Brain (organoid and tissue), 16 donors: ENCODE measurements at places on chromosomes 6 and 20.

DNA sequence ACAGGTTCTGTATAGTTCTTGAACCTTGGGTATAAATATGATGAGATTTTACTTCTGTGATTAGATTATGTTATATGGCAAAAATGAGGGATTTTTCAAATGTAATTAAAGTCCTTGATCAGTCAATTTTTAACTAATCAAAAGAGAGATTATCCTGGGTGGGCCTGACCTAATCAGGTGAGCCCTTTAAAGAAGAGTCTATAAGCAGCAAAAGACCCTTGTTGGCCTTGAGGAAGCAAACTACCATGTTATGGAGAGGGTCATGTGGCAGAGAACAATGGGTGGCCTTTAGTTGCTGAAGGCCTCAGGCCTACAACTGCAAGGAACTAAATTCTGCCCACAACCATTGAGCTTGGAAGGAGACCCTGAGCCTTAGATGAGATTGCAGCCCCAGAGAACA is 102.5 kb upstream of the RIPOR2 start:
- no peak for DNase-seq

- no peak for DNase-seq
Measured at GRCh38 chr20:11921321-11921720, 3.6 kb downstream of the BTBD3 start.

DNA sequence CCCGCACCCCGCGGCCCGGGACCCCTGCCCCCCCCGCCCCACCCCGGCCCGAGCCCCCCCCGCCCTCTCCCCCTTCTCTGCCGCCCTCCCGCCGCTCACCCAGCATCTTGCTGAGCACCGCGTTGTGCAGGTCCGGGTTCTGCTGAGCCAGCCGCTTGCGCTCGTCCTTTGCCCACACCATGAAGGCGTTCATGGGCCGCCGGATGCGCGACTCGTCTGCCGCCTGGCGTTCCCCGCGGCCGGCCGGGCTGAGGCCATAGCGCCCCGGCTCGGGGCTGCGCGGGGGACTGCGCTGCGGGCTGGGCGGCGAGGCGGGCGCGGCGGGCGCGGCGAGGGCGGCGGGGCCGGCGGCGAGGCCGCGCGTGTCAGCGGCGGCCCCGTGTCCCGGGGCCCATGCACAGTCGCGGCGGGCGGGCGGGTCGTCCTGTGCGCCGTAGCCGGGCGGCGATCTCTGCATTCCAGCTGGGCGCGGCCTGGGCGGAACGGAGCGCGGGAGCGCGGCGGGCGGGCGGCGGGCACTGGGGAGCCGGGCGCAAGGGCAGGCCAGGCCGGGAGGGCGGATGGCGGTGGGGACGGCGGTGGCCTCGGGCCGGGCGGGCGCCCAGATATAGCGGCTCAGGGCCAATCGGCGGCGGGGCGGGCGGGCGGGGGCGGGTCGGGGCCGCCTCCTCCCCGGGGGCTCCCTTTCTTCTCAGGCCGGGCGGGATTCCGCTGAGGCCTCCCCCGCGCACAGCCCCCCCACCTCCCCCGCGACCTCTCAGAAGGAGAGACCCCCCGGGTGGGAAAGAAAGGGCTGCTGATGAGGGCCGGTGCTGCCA is at the start of gene SOX18:
Gene SOX18, minus strand, starts transcription at position 580 of the 818 bp plus-strand sequence. Its CDS starts 123 bp downstream, at position 457.
- DNase-seq: peak; percentile 29

- no peak for DNase-seq
Measured at GRCh38 chr6:13827032-13827431, 12.7 kb upstream of the MCUR1 start.

DNA sequence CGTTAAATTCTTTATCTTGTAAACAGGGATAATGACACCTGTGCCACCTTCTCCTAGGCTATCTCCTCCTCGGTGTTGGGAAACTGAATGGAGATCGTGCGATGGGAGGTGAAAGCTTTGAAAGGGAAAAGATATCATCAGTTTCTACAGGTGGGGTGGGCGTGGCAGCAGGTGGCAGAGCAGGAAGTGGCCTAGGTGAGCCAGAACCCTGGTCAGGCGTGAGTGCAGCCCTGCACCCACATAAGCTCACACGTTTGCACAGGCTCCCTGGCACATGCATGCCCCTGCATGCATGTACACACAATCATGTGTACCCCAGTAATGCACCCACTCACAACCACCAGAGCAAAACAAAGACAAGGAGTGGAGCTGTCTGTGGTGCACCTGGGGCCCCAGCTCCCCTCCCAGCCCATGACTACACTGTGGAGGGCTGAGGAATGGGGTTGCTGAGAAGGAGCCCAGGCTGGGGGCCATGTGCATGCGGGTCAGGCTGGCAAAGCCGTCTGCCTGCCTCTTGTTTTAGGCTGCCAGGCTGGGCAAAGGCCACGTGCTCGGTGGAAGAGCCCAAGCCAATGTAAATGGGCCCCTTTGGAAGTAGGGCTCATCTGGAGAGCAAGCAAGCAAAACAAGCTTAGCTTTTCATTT is 61.5 kb downstream of the TFAP2C start:
- no peak for DNase-seq

GRCh38 chr6:87501809-87502572 is 29.2 kb downstream of the SLC35A1 start:
- DNase-seq: no peak

DNA sequence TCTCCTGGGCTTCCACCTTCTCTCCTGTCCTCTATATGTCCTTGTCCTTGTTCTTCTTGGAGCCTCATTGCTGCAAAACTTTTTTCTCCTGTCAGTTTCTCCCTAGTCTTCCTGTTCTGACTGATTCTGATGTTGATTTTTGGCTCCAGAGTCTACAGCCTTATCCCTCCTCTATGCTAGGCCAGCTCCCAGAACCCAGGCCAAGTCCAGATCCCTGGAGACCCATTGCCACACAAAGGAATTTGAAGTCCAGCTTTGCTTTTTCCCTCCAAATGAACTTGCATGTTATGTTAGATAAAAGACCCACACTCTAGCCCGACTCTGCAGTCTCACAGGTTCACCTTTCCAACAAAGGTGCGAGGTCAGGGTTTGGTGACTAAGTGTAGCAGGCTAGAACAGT is 203.1 kb downstream of the FNDC1 start:
- no peak for DNase-seq

GRCh38 chr6:165662041-165662748 is 846 bp downstream of the PDE10A start:
- DNase-seq: peak; percentile 76

- DNase-seq: peak; percentile 95
Measured at GRCh38 chr20:10006447-10007090, 28.2 kb upstream of the ANKEF1 start.

DNA sequence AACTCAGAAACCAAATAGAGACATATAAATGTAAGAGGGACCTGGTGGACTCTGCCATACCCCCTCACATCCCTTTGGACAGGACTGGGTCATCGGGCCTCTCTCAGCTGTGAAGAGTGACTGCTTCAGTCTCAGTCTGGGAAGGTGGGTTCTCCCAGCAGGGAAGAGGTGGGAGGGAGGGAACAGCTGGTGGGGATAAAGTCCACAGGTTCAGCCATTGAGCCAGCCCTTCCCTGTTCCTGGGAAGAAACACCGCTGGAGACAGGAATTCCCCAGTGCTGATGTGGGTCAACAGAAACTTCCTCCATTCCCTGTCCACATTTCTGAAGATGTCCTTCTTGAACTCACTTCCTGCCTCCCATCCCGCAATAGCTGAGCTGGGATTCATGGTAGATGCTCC is 209.2 kb upstream of the PMEPA1 start:
- no peak for DNase-seq

DNA sequence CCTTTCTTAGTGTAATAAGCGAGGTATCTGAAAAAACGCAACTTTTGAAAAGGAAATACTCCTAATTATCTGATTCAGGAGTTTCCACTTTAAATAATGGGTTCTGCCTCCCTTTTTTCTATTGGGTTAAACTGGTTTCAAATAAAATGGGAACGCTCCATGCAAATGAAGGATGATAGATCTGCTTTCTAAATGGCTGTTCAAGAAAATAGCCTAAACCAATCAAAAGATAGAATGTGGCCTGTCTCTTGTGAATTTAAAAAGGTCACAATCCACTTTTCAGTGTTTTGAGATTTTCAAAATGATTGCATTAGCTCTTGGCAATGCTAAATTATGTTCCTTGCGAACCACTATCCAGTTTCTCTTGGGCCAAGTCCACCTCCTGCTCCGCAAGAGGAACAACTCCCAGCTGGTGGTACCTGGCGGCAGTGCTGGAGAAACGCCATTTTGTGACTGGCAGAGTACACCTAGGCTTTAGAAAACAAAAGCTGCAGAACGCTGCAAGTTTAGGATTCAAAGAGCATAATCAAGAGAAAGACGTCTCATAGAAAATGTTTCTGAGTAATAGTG is 56.7 kb downstream of the TRIM38 start:
- DNase-seq: no peak

DNA sequence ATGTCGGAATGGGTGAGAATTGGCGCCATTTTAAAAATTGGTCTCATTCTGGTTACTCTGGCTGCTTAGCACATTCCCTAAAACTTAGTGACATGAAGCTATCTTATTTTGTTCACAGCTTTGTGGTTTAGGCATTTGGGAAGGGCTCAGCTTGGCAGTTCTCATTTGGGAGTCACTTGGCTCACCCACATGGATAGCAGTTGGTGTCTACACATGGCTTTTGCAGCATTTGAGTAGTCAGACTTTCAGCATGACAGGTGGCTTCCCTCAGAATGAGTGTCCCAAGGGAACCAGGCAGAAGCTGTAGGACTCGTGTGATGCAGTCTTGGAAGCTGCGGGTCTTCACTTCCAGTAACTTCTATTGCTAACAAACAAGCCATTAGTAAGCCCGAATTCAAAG is 64.6 kb downstream of the UST start:
- peak; percentile 99 for DNase-seq

DNA sequence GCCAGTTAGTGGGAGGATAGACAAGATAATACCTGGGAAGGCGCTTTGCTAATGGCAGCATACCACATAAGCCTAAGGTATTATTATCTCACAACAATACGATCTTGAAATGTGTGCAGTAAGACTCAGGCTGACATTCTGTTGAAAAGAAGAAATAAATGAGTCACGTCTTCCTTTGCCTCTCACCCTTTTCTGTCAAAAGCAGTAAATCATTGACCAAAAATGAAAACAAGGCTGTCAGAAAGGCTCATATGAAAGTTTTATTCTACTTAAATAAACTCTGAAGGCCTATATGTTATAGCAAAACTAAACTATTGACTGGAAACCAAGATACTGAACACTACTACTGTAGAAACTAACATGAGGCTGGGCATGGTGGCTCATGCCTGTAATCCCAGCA is 43.1 kb upstream of the IL20RA start:
- no peak for DNase-seq

- peak; percentile 11 for DNase-seq
Measured at GRCh38 chr6:30857549-30857948, 26.8 kb upstream of the DDR1 start.

GRCh38 chr20:32906200-32906599 is 47.5 kb downstream of the EFCAB8 start:
- no peak for DNase-seq

DNA sequence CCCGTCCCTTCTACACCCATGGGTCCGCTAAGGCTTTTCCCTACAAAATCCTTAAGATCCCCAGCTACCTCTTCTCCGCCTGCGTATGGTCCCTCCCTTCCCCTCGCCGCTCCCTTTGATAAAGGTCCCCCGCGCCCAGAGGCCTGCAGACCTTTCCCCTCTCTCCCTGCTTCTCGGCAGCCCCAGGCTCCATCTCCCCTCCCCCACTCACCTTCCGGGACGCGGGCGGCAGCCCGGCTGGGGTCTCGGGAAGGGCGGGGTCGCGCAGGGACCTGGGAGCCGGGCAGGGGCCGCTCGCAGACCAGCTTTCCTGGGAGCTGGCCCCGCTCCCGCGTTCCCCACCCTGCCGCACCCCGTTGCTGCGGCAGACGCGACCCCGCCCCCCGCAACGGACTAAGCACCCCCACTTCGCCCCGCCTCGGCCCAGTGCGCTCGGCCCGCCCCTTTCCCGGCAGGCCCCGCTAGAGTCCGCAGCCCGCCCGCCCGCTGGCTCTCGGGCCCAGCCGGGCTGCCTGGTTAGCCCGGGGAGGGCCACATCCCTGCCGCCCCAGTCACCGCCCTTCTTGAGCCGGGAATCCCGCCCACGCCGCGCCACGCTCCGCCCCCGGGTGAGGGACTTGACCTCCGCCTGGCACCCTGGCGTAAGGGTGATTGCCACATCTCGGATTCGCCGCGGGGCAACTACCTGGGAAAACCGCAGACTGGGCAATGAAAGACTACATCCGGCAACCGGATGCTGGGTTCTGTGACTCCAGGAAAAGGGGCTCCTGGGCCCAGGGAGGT is at the start of gene FLOT1:
Gene FLOT1, minus strand, starts transcription at position 372 of the 783 bp plus-strand sequence. CDS start 498 bp downstream, outside the sequence.
- peak; percentile 89 for DNase-seq

DNA sequence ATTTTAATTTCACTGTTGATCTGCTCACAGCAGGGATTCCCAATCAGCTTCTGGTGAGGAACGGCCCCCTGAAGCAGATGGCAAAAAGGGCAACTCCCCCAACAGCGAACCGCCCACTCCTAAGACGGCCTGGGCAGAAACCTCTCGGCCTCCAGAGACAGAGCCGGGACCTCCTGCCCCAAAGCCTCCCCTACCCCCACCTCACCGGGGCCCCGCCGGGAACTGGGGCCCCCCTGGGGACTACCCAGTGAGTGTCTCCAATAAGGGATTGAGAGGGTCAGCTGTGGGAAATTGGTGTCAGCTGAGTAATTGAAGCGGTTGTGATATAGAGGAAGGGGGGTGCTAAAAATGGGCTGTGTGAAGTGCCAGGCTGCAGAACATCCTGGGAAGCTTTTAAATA is 6.4 kb downstream of the PRRC2A start:
- DNase-seq: no peak

DNA sequence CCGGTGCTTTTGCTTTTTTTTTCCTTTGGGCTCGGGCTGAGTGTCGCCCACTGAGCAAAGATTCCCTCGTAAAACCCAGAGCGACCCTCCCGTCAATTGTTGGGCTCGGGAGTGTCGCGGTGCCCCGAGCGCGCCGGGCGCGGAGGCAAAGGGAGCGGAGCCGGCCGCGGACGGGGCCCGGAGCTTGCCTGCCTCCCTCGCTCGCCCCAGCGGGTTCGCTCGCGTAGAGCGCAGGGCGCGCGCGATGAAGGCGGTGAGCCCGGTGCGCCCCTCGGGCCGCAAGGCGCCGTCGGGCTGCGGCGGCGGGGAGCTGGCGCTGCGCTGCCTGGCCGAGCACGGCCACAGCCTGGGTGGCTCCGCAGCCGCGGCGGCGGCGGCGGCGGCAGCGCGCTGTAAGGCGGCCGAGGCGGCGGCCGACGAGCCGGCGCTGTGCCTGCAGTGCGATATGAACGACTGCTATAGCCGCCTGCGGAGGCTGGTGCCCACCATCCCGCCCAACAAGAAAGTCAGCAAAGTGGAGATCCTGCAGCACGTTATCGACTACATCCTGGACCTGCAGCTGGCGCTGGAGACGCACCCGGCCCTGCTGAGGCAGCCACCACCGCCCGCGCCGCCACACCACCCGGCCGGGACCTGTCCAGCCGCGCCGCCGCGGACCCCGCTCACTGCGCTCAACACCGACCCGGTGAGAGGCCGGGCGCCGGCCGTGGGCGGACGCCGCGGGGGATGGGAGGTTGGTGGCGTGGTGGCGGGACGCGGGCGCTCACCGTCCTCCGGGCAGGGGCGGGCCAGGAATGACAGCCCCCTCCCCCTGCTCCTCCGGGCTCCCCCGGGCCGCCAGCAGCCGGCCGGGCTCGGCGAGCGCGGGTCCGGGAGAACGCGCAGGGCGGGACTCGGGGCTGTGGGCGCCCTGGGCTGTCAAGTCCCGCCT is 606 bp downstream of the ID4 start:
- DNase-seq: peak; percentile 66

- DNase-seq: peak; percentile 93
Measured at GRCh38 chr6:28586962-28587745, 61.5 kb downstream of the GPX5 start.
